ENCODE measurements at places on chromosomes 3 and 15. TPM values are rescaled to one million over a fixed set of nuclear protein-coding genes. Genes with fewer than 3 reads are reported as not detected.

DNA sequence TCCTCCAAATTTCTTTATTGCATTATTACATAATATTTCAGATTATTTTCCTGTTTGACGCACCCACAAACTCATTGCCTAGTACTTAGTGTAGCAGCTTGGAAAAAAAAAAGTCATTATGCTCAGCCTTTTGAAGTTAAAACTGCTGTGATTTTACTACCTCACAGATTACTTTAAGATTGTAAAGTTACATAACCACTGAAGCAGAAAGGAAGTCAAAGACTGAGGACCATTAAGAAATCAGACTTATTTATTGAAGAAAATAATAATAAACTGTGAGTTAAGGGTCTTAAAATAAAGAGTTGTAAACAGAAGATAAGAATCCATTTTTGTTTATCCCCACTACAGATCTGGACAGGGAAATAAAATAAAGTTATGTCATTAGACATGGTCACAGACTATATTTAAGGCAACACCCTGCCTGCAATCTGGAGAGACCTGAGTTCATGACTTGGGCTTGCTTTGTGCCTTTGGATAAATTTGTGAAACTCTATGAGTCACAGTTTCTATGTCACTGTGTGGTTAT is 212.1 kb upstream of the ROBO2 start:
- no peak overlapping the region for H3K4me3 ChIP-seq
- H3K27ac ChIP-seq, result no peak overlapping the region
- H3K4me1 ChIP-seq, result no peaks in the 10 kb centered on the region
- no peak for DNase-seq
- no peaks in the 10 kb centered on the region for H3K27me3 ChIP-seq

DNA sequence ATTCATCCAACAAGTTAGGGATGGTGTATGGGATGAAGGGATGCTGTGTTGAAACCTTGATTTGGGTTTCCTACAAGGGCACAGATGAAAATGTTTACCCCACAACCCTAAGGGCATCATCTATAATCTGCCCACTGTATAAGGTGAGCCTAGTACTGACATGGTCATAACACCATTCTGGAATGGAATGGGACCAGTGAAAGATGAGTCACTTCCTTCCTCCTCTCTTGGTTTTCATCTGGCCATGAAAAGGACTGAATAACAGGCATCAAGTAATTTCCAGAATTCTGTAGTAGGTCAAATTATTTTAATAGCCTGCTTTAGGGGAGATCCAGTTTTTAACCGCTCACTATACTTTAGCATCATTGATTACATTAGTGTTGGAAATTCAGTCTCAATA is 538.6 kb downstream of the NR2F2 start:
- no peaks in the 10 kb centered on the region for H3K4me1 ChIP-seq
- DNase-seq, result no peak
- H3K27me3 ChIP-seq, result no peaks in the 10 kb centered on the region
- no peak overlapping the region for H3K4me3 ChIP-seq
- no peaks in the 10 kb centered on the region for H3K36me3 ChIP-seq
- no peak overlapping the region for H3K27ac ChIP-seq

DNA sequence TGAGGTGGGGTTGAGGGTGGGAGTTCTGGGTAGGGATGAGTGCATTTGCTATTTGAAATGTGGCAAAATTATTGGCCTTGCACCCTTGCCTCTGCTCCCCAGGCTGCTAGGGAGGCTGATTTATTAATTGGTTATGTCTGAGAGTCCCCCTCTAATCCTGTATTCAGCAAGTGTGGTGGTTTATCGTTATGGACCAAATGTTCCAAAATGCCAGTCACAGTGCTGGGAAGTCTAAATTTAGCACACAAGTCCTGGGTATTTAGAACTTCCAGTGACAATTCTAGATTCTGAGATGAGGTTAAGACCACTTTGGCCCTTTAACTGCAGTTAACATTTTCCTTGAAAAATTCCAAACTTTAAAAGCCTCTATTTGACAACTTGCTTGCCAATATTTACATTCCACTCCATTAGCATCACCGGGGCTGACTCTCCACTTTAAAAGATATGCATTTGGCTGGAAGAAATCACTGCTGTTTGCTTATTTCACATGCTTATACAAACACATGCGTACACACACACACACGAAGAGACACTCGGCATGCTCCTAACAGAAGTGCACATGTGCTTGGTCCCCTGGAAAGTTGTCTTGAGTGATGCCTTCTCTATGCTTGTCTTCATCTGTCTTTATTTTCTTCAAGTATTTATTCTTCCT is 247.7 kb downstream of the IL20RB start:
- no peak overlapping the region for H3K27ac ChIP-seq
- no peak overlapping the region for H3K4me3 ChIP-seq
- no peaks in the 10 kb centered on the region for H3K27me3 ChIP-seq

The RBM15B gene
- 37.9 TPM for polyA plus RNA-seq

The ECT2 gene
- polyA plus RNA-seq, result 39.5 TPM

The SH2D7 gene
- 0.98 TPM for polyA plus RNA-seq

The COPS2 gene
- polyA plus RNA-seq, result 35.7 TPM

The PIF1 gene
- polyA plus RNA-seq, result 7.4 TPM

Measured in cardiac muscle cell (in vitro differentiated cells and primary cell).